GM19239 (cell line): ENCODE measurements at places on chromosomes 2 and 18.

- DNase-seq, result no peak
Measured at GRCh38 chr2:212176151-212176550, 362.5 kb downstream of the ERBB4 start.

GRCh38 chr18:76209597-76209996 is 285.4 kb downstream of the ZNF516 start:
- no peak for DNase-seq

- no peak for DNase-seq
Measured at GRCh38 chr2:222819722-222820333, 41.0 kb upstream of the ACSL3 start.

- DNase-seq, result no peak
Measured at GRCh38 chr2:239368906-239369552, 31.8 kb downstream of the HDAC4 start.

GRCh38 chr2:181575024-181575649 is 81.8 kb downstream of the CERKL start:
- no peak for DNase-seq

DNA sequence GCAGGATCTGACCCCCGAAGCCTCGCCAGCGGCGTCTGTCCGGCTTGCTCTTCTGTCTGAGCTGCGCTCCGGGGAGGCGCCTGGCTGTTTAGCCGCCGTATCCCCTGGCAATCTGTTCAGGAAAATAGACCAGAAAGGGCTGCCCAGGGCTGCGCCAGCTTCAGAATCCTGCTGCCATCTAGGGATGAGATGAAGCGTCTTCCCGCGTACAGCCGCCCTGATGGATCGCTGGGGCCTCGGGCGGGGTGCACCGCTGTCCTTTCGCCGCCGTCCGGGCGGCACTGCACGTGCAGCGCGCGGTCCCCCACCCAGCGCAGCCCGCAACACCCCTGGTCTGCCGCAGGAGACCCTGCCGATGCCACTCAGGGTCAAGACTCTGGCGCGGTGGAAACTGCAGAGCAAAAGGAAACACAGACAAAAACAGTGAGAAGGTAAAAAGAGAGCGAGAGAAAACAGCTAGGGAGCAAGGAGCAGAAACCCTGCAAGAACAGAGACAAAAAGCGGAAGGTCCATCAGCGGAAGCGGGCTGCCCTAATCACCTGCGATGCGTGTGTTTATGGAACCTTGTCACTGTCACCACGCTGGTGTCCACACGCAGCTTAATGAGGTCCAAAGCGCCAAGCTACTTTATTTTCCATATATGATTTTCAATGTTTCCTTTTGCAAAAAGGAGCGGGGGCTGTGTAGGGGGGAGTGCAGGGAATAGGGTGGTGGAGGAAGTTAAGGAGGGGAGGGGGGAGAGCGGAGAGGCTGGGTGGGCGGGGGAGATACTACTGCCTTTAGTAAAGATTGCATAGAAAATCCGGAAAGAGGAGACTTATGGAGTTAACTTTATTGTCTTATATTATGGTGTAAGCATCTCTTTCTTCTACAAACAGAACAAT is 2113.3 kb upstream of the PIK3C3 start:
- DNase-seq, result no peak

- DNase-seq, result no peak
Measured at GRCh38 chr18:48974304-48975119, 23.7 kb upstream of the SMAD7 start.

- no peak for DNase-seq
Measured at GRCh38 chr2:5766561-5766960, 74.4 kb downstream of the SOX11 start.

GRCh38 chr2:99636144-99637034 is 146.6 kb upstream of the REV1 start:
- DNase-seq, result no peak
